Esophagus squamous epithelium (tissue), 5 donors: ENCODE measurements at places on chromosomes 6 and 20.

- no peaks in the 10 kb centered on the region for H3K4me1 ChIP-seq
- no peak for DNase-seq
- H3K27ac ChIP-seq = no peak overlapping the region
- H3K4me3 ChIP-seq = no peak overlapping the region
- peaks cover 7% of the 10 kb centered on the region for H3K27me3 ChIP-seq
- no peaks in the 10 kb centered on the region for H3K36me3 ChIP-seq
These were observed 10.7 kb upstream of the PLEKHG1 start for GRCh38 chr6:150588888-150589499.

GRCh38 chr6:75079589-75079988, 126.3 kb downstream of the COL12A1 start:
- no peak overlapping the region for H3K27ac ChIP-seq
- no peaks in the 10 kb centered on the region for H3K36me3 ChIP-seq
- no peaks in the 10 kb centered on the region for H3K27me3 ChIP-seq
- H3K4me1 ChIP-seq = peaks cover 3% of the 10 kb centered on the region

DNA sequence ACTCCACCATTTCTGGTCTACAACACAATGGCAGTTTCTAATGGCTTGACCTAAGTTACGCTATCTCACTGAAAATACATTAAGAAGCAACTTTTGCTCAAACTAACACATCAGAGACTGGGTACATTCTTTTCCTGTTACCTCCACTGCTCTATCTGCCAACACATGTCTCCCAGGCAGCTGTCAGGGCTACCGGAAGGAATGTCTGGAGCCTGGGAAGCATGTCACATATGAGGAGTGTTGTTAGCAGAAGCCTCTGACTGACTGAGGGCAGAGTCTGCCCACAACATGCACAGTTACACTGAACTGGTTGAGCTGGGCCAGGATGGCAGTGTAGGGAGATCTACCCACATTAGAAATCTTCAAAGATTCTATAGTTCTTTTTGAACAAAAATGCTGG, 264.5 kb downstream of the KIF16B start:
- H3K36me3 ChIP-seq = no peaks in the 10 kb centered on the region
- no peaks in the 10 kb centered on the region for H3K27me3 ChIP-seq
- DNase-seq = no peak
- no peak overlapping the region for H3K27ac ChIP-seq

- no peak for DNase-seq
- no peaks in the 10 kb centered on the region for H3K27me3 ChIP-seq
- no peak overlapping the region for H3K4me3 ChIP-seq
- H3K36me3 ChIP-seq = no peaks in the 10 kb centered on the region
These were observed 2.7 kb downstream of the SERPINB6 start for GRCh38 chr6:2968600-2969135.

DNA sequence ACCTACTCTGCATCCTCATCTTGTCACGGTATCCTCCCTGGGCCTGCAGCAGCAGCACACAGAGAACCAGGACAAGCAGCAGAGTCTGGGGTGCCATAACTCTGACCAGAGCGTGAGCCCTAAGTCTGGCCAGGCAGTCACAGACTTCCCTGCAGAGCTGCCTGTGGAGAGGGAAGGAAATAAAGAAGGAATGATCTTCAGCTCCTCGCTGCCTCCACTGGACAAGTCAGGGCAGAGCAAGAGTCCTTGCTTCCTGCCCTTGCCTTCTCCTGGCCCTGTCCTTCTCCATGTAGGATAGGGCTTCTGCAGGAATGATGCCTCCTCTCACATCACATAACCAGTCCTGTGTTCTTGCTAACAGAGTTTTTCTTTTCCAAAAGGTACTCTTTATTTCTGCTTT, 15.9 kb upstream of the WFDC11 start:
- H3K4me3 ChIP-seq = no peak overlapping the region
- no peak overlapping the region for H3K27ac ChIP-seq

DNA sequence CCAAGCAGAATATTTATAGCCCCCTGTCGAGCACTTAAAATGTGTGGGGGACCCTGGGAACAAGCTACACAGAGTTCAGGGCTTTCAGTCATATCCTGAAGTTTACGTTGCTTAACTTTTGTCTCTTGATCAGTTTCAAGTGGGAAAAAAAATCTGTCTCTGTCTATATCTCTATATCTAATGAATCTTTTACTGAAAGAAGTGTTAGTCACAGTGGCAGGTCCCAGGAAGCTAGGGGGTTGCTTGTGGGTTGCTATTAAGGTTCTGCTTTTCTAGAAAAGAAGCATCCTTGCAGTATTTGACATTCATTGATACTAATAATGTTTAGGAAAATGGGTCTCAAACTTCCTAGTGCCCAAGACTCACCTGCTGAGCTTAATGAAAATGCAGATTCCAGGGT, 76.7 kb upstream of the CLDN20 start:
- no peaks in the 10 kb centered on the region for H3K36me3 ChIP-seq
- no peaks in the 10 kb centered on the region for H3K27me3 ChIP-seq
- peaks cover 6% of the 10 kb centered on the region for H3K4me1 ChIP-seq
- DNase-seq = no peak
- H3K4me3 ChIP-seq = no peak overlapping the region
- H3K27ac ChIP-seq = no peak overlapping the region

DNA sequence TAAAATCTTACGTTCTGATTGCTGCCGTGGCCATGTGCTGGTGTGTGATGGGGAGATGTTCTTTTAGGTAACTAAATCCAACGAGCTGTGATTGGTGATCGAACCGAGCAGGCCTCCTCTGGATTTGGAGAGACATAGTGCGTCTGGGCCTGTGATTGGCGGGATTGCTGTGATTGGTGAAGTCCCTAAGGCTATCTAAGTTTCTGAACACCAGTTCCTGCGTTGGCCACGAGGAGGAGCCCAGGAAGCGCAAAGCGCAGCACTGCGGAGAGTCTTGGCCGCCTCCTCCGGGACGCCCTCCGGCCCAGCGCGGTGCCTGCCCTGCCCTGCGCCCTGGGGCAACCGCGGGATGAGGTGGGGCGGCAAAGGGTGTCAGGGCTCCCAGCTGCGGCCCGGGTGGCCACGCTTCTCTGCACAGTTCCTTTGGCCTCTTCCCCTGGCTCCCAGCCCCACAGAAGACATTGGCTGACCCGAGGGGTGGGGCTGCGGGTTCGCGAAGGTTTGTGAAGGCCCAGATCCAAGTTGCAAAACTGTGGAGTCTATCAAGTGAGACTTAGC, 33.0 kb downstream of the HNF4A start:
- no peak overlapping the region for H3K4me3 ChIP-seq
- peaks cover 9% of the 10 kb centered on the region for H3K4me1 ChIP-seq
- no peak overlapping the region for H3K27ac ChIP-seq
- no peaks in the 10 kb centered on the region for H3K27me3 ChIP-seq

GRCh38 chr20:20277894-20278335, 90.0 kb upstream of the INSM1 start:
- H3K4me1 ChIP-seq = no peaks in the 10 kb centered on the region
- no peak overlapping the region for H3K27ac ChIP-seq
- H3K4me3 ChIP-seq = no peak overlapping the region
- no peak for DNase-seq
- H3K27me3 ChIP-seq = no peaks in the 10 kb centered on the region

- H3K4me1 ChIP-seq = no peaks in the 10 kb centered on the region
- no peaks in the 10 kb centered on the region for H3K27me3 ChIP-seq
- no peak for DNase-seq
- H3K27ac ChIP-seq = no peak overlapping the region
These were observed 8.9 kb downstream of the CD164 start for GRCh38 chr6:109373331-109373730.

DNA sequence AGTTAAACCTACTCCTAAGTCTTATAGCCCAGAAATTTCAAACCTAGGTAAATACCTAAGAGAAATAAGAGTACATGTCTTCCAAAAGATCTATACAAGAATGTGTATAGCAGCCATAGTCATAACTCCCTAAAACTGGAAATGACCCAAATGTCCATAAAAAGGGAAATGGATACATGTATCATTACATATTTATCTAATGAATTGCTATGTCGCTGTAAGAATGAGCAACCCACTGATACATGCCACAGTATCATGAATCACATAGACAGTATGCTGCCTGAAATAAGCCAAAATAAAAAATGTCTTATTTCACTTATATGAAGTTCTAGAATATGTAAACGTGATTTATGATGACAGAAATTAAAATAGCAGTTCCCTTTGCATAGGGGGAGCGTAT, 679.5 kb downstream of the MAFB start:
- H3K4me1 ChIP-seq = no peaks in the 10 kb centered on the region

DNA sequence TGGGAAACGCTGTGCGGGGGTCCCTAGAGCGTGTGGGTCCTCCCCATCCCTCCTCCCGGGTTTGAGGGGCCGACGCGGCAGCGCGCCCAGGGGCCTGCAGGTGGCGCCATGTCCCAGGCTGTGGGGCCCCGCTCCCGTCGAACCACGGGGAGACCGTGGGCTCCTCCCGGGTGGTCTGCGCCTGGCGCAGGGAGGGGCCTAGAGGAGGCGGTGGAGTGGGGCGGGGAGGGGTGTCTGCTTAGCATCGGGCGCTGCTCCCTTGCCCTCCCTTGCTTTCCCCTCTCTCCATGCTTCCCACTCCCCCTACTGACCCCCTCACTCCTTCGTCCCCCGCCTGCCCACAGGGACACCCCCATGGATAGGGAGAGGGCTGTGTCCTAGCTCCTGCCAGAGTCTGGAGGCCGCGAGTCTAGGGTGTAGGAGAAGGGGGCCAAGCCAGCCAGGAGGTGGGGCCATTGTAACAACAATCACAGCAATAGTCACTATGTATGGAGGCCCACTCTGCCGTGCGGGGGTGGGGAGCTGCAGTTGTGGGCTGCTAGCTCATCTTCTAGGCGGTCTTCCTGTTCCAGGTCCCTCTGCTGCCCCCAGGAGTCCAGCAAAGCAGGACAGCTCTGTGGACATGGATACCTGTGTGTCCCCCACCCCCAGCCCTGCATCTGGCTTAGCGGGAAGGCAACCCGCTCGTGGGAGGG, 51.7 kb downstream of the CHMP4B start:
- peaks cover 8% of the 10 kb centered on the region for H3K4me1 ChIP-seq
- H3K4me3 ChIP-seq = no peak overlapping the region
- DNase-seq = no peak

GRCh38 chr20:58001381-58001780, 227.1 kb downstream of the ANKRD60 start:
- H3K27me3 ChIP-seq = no peaks in the 10 kb centered on the region
- DNase-seq = no peak
- peaks cover 20% of the 10 kb centered on the region for H3K4me1 ChIP-seq
- H3K27ac ChIP-seq = no peak overlapping the region
- no peak overlapping the region for H3K4me3 ChIP-seq
- no peaks in the 10 kb centered on the region for H3K36me3 ChIP-seq
